Tibial nerve (tissue), 4 donors: ENCODE measurements at places on chromosomes 4 and X. TPM values are rescaled to one million over a fixed set of nuclear protein-coding genes. Genes with fewer than 3 reads are reported as not detected.

DNA sequence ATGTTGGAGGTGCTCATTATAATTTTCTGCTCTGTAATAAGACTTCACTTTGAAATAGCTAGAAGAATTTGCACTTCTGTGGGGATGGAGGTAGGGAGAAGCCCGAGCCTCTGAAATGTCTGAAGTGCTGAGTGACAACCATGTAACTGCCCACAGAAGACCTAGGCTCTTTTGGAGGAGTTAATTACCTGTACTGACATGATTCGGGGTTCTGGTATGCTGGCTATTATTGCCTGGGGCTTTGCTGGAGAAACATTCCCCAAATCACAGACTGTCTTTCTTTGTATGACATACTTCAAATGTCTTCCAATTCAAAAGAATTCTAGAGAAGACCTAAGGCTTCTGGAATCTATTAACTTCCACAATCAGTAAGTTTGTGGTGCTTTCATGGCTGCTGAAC, 211.2 kb upstream of the POF1B start:
- no peak for DNase-seq

- DNase-seq, result no peak
Measured at GRCh38 chr4:27861381-27861787, 1000.7 kb downstream of the STIM2 start.

DNA sequence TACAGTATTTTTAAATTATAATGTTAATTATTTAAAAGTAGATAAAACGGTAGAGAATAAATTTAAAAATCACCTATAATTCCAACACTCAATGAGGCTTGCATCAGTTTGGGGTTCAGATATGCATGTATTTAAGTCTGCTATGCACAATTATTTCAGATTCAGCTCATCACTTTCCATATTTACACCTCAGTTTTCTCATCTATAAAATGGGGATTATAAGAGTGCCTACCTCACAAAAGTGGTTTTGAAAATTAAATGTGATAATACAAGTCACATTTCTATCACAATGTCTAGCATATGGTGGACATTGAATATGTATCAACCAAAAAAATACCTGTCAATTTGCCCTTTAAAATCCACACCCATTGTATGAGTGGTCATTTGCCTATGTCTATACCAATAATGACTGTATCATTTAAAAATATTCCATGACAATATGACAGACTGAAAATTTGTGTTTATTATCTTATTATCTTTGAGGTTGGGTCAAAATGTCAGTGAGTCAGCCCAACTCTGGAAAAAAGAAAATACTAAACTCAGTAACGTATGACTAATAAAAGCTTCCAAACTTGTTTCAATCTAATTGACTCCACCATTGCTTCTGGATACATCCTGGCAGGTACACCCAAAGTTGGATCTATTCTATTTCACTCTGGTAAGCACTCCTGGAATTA, 20.8 kb downstream of the OR13H1 start:
- no peak for DNase-seq

The CT45A10 gene
- total RNA-seq, result not detected

The SORBS2 gene
- 64.0 TPM for total RNA-seq

- DNase-seq, result no peak
Measured at GRCh38 chr4:39435659-39436563, 22.8 kb downstream of the RPL9 start.

- no peak for DNase-seq
Measured at GRCh38 chrX:110692866-110693265, 102.8 kb downstream of the CHRDL1 start.

- DNase-seq, result no peak
Measured at GRCh38 chrX:39174241-39174771, 373.0 kb downstream of the MID1IP1 start.

DNA sequence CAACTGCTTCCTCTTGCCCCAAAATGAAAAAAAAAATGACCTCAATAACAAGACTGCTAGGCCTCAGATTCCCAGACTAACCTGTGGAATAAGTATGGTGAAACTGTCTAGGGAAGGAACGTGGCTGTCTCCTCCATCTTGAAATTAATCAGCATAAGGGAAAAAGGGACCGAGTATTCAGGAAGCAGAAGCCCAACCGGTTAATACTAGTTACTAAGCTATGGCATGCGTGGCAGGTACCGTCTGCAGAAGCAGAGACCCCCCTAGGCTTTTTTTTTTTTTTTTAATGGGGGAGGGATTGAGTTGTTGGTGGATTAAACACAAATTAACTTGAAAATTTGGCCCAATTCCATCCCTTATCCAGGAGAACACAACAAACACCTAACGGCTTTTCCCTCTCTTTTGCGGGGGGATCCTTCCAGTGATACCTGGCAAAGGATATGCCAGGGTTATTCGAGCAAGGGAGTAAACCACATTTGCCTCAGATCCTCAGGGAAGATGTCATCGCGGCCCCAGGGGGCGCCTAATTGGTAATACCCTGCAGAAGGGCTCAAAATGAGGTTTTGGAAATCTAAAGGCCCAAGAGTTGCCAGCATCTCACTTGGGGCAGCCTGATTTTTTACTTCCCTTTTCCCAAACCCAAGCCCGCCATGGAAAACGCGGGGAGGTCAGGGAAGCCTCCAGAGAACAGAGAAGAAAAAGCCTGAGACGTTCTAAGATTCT, 893 bp downstream of the RLIM start:
- no peak for DNase-seq

The PAQR3 gene
- total RNA-seq, result 30.4 TPM

- DNase-seq, result no peak
Measured at GRCh38 chr4:125254106-125254505, 60.6 kb upstream of the FAT4 start.

- no peak for DNase-seq
Measured at GRCh38 chr4:139973616-139974015, 180.4 kb downstream of the MAML3 start.

DNA sequence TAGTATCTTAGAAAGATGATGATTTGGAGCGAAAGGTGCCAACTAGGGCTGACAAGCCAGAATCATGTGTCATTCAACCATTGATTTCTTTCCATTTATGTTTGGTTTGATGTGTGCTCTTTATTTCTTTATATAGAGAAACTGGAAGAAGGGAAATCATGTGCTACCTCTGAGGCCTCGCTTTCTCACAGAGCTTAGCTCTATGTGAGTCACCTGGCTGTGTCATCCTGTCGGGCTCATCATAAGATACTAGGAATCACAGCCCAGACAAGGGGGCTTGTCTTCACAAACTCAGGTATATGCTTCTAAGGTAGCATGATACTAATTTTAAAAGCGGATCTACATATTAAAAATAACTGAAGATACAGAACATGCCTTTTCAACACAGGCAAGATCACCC, 81.7 kb upstream of the GPM6B start:
- DNase-seq, result no peak

DNA sequence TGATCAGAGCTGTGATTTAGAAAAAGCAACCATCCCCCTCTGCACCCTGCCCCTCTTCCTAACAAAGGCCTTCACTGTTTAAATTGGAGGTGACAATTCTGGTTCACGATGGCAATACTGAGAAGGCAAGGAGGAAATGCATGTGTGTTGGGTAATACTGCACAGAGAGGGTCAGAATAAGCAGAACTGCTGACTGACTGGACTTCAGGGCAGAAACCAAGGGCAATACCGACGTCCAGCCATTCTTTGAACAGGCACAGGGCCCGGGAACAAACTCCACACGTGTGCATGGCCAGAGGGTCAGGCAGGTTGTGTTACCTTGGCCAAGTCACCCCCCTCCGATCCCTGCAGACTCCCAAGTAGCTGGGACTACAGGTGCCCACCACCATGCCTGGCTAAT, 6.0 kb downstream of the ACSL1 start:
- no peak for DNase-seq

GRCh38 chr4:124564121-124564520, 148.4 kb downstream of the ANKRD50 start:
- DNase-seq, result no peak

The MEPE gene
- not detected for total RNA-seq

DNA sequence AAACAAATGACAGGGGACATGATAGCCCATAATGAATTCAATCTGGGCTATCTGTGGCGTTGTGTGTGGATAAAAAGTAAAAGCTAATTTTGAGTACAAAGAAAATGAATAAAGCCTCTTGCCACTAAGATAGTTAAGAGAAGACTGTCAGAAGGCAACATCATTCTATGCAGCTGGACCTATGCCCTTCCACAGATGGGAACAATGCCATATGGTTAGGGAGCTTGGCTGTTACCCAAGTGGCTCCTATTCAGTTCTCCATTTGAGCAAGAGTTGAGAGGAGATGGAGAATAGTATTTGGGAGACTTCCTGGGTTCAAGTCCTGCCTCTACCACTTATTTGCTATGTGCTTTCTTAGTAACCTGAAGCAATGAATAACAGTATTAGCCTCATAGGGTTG, 107.7 kb downstream of the ANXA3 start:
- DNase-seq, result no peak

DNA sequence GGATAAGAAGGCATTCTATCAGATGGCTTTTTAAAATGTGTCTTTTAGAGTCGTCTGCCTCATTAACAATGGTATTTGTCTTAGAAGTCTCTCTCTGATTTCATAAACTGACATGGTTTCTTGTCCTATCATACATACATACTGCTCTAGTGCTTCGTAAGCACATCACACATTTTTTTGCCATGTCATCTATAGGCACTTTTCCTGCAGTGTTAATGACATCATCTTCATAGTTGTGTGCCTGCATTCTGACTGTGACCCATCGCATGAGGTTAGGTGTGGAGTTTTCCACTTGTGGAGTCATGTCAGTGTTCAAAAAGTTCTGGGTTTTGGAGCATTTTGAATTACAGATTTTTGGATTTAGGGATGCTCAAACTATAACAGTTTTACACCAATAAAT, 361.6 kb upstream of the SPOCK3 start:
- no peak for DNase-seq

GRCh38 chrX:69293776-69294601, 128.7 kb upstream of the PJA1 start:
- DNase-seq, result no peak

DNA sequence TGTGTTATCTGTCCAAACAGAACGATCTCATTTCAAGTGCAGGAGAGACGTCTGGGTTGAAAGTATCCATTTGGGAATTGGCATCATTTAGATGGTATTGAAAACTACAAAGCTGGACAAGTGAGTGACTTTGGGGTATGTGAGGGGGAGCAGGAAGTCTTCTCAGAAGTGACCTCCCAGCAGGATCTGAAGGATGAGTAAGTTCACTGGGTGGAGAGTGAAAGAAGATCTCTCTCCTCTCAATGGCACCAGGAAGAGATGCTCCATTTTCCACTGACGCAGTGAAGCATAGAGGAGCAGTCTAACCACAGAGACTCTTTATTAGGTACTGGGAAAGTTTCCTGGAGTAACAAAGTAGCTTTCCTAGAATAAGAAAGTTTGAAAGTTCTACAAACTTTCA, 161.0 kb downstream of the CPE start:
- DNase-seq, result no peak

GRCh38 chrX:10482261-10482660, 138.1 kb downstream of the MID1 start:
- peak; percentile 23 for DNase-seq

DNA sequence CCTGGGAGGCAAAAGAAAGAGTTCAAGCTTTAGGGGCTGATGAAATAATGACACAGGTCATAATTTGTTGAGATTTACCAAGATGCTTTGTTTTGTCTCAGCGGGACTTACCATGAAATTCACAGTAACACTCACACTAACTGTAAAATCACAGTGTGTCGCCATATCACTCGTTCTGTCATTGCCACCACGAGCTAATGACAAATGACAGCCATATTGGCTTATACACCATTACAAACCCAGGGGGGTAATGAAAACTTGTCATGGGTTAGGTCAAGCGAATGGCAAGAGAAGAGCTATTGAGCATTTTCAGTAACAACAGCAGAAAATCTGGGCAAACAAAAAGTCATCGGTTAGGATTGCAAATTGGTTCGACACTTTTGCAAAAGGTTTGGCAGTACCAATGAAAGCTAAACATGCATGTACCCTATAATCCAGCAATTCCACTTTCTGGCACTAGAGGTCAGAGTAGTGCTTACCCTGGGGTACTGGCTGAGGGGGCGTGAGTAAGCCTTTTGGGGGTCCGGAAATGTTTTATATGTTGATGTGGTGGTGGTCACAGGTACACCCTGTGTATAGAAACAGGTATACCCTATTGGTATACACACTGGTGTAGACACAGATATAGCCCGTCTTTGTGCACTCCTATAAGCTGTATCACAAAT, 83.9 kb upstream of the RAI2 start:
- peak; percentile 29 for DNase-seq

- DNase-seq, result no peak
Measured at GRCh38 chr4:147118528-147118927, 172.9 kb upstream of the TTC29 start.

The GAGE2A gene
- total RNA-seq, result not detected

- no peak for DNase-seq
Measured at GRCh38 chr4:136355970-136356369, 1176.3 kb downstream of the PCDH18 start.

The BMPR1B gene
- total RNA-seq, result 24.7 TPM

The GUF1 gene
- total RNA-seq, result 16.5 TPM

The SYN1 gene
- 1.2 TPM for total RNA-seq

DNA sequence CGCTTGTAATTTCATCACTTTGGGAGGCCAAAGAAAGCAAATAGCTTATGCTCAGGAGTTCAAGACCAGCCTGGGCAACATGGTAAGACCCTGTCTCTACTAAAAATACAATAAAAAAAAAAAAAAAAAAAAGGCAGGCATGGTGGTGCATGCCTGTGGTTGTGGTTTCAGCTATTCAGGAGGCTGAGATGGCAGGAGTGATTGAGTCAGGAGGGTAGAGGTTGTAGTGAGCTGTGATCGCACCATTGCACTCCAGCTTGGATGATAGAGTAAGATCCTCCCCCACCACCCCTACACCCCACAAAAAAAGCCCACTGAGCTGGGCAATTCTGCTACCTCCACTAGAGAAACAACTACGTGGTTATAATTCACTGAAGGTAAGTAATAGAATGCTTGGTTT, 118.8 kb upstream of the PCDH18 start:
- DNase-seq, result no peak

The REELD1 gene
- 2.0 TPM for total RNA-seq

DNA sequence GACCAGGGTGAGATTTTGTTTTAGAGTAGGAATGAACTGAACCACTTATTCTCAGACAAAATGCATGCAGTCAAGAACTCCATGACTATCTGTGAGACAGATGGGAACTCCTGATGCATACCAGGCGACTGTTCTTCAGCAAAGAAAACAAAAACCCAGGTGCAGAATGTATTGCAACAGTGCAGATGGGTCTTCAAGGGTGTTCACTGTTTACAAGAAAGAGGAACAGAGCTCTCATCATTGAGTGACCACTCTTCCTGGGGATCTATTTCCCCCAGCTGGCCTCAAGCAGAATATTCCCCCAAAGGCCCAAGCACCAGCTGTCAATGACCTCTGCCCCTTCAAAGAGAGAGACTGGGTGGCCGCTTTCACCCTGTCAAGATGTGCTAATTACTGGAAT, 39.7 kb upstream of the BMP3 start:
- no peak for DNase-seq

- DNase-seq, result no peak
Measured at GRCh38 chr4:87005369-87005689, 70.5 kb downstream of the AFF1 start.

GRCh38 chrX:56765811-56766553, 36.9 kb downstream of the NBDY start:
- no peak for DNase-seq

The BTK gene
- total RNA-seq, result 6.0 TPM

GRCh38 chr4:1403177-1403583, 3.1 kb downstream of the NKX1-1 start:
- no peak for DNase-seq

The FAM47E gene
- 1.2 TPM for total RNA-seq

The ZFP42 gene
- not detected for total RNA-seq

- DNase-seq, result no peak
Measured at GRCh38 chrX:331151-331824, 12.7 kb upstream of the GTPBP6 start.

The CTAG2 gene
- not detected for total RNA-seq

The SPIN2B gene
- total RNA-seq, result 5.5 TPM
